ENCODE measurements at places on chromosomes 7 and 10. TPM values are rescaled to one million over a fixed set of nuclear protein-coding genes. Genes with fewer than 3 reads are reported as not detected.

GRCh38 chr7:104328296-104328969, at the start of gene LHFPL3:
Gene LHFPL3 (plus strand): TSS chr7:104328603.
- H3K27me3 ChIP-seq: peaks cover 38% of the 10 kb centered on the region
- peaks cover 10% of the 10 kb centered on the region for H3K4me1 ChIP-seq
- no peak within 1 kb of the TSS for H3K27ac ChIP-seq
- H3K4me3 ChIP-seq: no peak within 1 kb of the TSS
- no peaks in the 10 kb centered on the region for H3K36me3 ChIP-seq

DNA sequence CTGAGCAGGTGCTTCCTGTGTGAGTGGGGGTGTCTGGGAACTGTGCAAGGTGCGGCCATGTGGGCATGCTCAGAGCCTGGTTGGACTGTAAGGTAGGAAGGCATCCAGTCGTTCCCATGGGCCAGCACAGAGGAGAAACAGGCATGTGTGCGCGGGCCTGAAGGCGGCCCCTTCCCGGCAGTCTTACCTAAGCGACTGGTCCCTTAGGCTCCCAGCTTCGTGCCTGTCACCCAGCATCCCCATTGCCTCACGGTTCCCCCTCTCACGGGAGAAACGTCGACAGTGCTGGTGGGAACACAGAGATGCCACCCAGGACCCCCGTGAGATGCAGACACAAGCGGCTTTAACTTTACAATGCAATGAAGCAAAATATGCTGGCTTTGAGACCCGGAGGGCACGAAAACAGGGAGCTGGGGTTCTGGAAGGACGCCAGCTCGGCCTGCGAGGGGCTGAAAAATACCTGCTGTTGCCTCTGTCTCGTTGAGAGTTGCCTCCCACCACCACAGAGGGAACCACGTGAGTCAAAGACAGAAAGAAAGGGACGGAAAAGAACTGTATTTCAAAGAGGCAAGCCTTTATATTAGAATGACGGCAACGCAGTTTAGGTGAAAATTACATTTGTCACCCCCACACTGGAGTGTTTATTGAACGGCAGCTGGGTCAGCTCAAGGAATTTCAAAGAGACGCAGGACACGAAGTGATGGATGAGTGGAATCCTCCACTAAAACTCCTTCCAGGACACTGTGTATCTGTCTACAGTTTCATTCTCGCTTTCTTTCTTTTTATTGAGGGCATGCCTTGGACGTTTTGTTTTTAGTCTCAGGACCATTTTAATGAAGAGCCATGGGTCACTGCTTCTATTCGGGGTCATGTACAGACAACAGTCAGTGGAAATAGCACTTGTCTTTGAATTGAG, 128.4 kb downstream of the DNAJB6 start:
- DNase-seq: no peak
- H3K27me3 ChIP-seq: no peaks in the 10 kb centered on the region
- H3K4me3 ChIP-seq: no peak overlapping the region
- H3K4me1 ChIP-seq: peaks cover 2% of the 10 kb centered on the region
- H3K27ac ChIP-seq: no peak overlapping the region

Gene NEUROD6
- not detected for total RNA-seq

Gene BPGM
- total RNA-seq: 23.7 TPM

Gene DRGX
- total RNA-seq: not detected
